ENCODE measurements at places on chromosomes 7 and 10.

DNA sequence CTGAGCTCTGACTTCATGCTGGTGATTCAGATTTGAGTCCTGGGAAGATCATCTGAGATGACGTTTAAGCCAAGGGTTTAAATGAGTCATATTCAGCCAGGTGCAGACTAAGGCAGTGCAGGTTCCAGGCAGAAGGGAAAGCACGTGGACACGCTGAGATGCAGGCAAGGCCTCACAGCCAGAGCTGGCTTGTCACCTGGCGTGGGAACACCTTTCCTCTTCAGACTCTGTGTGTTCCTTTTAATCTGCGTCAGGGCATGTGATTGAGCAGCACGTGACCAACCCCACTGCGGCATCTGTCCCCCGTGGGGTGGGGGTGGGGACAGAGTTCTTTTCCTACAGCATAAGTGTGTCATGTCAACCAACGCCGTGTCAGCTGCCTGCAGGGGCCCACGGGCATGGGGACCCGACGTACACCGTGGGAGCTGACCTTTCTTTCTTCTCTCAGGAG lies 10.7 kb upstream of the IDI2 start:
- no peak for DNase-seq

DNA sequence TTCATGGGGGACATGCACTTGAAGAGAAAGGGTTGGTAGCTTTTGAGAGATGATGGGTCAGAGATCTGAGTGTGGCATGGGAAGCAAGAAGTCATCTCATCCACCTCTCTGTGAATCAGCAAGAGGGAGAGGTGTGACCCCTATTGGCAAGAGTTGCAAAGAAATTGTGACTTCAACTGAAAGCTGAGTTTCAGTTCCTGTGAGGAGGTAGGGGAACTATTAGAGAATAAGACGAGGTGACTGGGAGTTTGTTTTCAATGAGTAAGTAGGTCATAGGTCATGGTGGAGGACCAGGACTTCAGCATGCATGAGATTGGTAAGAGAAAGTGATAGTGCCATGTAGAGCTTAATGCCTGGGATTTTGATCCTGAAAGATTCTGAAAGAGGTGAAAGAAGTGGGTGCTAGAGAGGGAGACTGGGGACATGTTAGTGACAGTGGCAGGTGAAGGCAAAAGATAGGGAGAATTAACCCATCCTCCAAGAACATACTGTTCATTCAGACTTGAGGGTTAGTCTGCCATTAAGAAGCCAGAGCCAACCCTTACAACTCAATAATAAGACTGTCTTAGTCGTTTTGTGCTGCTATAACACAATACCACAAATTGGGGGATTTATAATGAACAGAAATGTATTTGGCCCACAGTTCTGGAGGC lies 75.5 kb upstream of the CAPZA2 start:
- DNase-seq, result no peak

DNA sequence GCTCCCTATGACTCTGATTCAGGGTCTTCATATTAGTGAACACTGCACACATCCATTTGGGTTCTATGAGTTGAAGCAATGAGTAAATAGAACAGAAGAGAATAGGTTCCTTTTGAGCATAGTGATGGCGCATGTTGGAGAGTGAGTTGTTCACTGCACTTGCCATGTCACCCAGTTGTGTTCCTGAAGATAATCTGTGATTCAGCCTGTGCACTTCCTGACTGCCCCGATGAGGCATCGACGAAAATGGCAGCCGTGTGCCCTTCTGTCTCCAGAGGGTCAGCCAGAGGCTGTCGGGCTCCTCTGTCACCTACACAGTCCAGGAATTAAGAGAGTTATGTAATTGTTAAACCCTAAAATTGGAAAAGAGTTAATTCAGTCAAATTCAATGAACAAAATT lies 94.7 kb downstream of the GALNT11 start:
- DNase-seq, result no peak

DNA sequence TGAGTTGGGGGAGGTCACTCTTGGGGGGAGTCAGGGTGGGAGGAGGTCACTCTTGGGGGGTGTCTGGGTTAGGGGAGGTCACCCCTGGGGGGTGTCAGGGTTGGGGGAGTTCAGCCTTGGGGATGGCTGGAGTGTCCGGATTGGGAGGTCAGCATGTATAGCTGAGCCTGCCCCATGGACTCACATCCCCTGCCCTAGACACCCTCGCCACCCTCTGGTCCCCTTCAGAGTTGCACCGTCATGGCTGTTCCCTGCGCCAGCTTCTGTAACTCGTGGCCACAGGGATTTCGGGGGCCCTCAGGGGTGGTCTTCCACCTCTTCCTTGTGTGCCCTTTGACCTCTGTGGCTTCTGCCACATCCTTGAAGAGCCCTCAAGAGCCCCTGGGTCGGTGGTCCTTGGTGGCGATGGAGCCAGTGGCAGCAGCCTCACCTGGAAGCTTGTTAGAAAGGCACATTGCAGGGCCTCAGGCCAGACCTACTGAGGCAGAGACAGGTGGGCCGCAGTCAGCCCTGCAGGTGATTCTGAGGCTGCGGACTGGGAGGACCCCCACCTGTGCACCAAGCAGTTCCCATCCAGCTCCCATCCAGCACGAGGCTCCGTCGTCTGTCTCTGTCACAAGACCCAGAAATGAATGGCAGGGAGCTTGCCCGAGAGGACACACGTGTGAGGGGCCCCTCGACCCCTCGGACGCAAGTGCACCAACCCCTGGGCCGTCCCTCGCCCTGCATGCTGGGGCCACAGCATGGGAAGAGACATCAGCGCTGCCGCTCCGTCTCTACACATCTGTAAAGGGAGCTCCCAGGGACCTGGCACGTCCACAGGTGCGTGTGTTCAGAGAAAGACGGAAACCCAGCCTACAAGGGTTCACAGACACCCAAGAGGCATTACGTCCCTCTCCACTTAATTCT lies 44.7 kb upstream of the SUN1 start:
- no peak for DNase-seq

DNA sequence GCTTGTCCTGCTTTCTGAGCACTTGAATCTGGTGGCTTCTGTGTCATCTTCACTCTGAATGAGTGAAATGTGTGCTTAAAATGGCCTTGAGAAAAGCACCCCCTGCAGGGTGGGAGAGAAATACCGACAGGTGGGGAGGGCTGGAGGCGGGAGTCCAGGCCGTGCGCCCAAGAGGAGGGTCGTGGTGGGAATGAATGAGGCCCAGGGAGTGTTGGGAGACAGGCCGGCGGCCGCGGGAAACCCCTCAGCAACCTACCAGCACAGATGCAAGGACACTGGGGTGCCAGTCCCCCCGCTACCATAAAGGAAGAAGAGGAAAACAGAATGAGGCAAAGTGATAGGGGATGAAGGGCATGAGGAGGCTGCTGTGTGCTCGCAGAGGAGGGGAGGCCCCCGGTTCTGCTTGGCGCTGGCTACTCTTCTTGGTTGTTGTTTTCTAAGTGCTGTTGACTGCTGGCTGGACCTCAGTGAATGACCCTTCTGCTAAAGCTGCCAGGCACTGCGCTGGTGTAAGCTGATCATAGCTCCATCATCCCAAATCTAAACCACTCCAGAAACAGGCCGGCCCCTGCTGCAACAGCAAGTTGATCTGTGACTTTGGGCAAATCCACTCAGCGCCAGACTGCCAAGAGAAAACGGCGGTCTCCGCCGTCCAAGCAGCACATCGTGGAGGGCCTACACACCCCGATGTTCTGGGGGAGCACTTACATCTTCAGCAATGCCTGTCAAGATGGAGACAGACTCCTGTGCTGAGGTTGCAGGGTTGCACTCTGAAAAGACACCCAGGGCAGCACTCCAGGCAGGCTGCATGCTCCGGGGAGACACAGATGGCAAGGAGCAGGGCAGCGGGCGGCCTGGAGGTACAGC lies 378.5 kb downstream of the DNAJB6 start:
- DNase-seq, result no peak

DNA sequence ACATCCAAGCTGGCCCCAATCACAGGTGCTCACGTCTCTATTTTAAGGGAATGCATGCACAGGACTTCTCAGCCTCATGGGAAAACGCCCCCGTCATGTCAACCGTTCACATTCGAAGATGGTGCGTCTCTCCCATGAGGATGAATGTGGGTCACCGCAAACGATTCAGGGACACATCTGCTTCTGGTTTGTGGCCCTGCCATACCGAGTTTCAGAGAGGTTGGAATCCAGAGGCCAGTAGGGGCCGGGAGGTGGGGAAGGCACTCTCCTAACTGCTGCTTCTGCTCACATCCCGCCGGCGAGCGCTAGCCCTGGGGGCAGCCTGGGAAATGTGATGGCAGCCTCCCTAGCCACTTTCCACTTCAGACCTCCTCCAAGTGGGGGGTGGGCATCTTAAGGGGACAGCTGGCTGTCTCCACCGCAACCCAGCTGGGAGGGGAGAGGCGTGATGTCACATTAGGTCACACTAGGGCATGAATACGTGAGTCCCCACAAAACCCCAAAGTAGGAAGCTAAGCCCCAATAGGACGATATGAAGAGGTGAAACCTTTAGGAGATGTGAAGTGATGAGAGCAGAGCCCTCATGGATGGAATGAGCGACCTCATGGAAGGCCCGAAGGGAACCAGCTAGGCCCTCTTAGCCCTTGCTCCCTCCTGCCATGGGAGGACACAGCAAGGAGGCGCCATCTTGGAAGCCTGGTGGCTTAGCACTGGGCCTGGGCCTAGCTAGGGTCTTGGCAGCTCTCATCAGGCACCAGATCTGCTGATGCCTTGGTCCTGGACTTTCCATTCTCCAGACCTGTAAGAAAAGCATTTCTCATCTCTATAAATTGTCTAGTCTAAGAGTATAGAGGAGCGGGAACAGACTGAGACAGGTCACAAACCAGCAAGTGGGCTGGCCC lies 107.8 kb downstream of the TCERG1L start:
- no peak for DNase-seq

DNA sequence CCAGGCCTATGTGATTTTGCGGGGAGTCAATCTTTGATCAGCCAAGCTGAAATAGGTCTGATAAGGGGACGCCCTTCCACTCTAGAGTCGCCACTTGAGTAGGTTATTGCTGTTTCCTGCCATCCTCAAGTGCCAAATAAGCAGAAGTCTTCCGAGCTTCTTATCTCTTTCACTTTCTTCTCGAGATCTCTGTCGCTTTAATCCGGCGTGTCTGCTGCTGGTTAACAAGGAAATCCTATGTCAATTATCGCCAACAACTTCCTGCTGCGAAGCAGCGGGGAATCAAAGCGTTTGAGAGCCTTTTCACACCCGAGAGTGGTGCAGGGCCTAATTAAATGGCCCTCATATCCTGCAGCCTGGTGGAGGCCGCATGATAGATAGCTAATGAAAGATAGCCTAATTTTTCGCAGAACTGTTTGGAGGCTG lies 215.9 kb downstream of the RAB11FIP2 start:
- no peak for DNase-seq

DNA sequence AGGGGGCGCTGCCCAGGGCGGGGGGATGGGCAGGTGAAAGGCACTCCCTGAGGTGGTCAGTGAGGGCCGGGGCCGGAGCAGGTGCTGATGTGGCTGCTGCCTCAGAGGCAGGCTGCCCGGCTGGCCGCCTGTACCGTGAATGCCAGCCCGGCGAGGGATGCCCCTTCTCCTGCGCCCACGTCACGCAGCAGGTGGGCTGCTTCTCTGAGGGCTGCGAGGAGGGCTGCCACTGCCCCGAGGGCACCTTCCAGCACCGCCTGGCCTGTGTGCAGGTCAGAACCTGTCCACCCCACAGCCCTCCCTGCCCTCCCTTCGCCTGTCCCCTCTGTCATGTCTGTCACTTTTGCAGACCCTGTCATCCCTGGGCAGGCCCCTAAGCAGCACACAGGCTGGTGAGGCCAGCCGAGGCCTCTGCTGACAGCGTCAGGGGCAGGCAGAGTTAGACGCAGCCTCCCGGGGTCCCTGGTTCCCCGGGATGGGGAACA lies 21.9 kb upstream of the ZNF862 start:
- DNase-seq, result no peak

DNA sequence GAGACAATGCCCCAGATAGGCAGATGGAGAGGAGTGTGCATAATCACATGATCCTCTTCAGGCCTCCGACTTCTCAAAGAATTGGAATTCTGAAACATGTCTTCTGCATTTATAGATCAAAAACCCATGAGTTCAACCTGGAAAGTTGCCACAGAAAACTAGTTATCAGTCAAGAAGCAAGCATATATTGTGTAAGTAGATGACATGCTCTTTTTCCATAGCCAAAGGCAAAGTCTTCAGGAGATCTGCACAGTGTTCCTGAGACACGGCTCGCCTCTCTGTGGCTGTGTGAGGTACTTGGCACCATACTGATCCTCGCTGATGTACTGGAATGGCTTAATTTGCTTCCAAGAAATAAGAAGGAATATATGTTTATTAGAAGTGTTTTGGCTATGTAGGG lies 213.5 kb upstream of the MKI67 start:
- DNase-seq, result no peak

DNA sequence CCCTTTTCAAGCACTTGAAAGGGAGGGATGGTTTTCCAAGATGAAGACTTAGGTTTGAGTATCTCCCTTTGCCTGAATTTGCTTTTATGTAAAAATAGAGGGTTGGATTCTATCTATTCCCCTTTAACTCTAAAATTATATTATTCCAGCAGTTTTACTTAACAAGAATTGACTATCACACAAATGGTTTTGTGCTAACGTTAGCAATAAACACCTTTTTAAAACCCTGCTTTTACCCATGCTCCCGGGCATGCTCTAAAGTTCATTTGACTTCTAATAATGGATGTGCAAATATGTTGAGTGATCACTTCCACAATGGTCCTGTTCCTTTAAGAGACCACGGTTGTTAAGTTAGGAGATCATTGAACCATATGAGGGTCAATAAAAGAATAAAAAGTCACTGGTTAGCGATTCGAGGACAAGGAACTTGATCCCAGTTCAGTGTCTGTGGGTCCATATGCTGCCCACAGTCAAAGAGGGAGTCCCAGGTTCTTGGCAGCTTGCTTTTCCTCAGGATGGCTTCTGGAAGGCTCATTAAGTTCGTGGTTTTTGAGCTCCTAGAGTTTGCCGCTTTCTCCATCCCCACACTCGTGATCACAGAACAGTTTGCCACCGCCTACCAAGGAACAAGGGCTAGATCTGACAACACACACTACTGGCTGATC lies at the start of gene TMEM236:
TMEM236 (plus strand) TSS at position 421 of the 665 bp plus-strand sequence; CDS start at position 516, 95 bp downstream.
- DNase-seq, result no peak

GRCh38 chr10:98950106-98950505 lies 285.5 kb downstream of the HPSE2 start:
- no peak for DNase-seq

DNA sequence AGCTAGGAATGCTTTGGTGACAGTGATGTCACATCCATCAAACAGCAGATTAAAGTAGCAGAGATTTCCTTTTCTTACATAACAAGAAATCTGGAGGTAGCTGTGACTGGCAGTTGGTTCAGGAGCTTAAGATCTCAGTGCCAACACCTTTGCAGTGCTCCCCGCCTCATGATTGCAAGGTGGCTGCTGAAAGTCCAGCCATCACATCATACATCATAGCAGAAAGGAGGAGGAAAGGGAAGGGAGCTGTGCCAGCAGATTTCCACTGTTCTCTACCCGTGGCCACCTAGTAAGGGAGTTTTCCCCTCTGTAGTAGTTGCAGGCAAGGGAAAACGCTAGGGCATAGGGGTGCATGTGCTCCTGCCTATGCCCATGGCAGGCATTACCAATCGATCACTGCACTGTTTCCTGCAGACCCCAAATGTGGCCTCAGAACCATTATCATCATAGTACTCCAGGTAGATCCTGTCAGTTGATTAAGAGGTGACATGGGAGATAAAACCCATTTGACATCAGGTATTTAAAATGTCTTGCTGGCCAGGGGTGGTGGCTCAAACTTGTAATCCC lies 57.9 kb upstream of the GTF2IRD1 start:
- DNase-seq, result no peak

Measured in forelimb muscle (tissue), 1 donor.